ENCODE measurements at places on chromosomes 13 and 19.
A peak's percentile ranks its signal among the peaks of the same experiment; 100 is the strongest.

DNA sequence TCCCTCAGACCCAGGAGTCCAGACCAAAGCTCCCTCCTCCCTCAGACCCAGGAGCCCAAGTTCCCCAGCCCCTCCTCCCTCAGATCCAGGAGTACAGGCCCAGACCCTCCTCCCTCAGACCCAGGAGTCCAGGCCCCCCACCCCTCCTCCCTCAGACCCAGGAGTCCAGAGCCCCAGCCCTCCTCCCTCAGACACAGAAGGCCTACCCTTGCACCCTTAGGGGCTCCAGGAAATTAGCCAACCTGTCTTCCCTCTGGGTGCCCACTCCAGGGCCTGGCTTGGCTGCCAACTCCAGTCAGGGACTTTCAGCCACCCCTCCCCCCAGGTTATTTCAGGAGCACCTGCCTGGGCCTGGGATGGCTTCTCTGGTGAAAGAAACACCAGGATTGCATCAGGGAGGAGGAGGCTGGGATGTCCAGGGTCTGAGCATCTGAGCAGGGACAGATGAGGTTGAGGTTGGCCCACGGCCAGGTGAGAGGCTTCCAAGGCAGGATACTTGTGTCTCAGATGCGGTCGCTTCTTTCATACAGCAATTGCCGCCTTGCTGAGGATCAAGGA, at the start of gene FGF21:
Gene FGF21 (plus strand): TSS at position 441 of the 558 bp plus-strand sequence. CDS start 713 bp downstream, outside the sequence.
- no peak for DNase-seq

- DNase-seq = no peak
These were observed 86.5 kb downstream of the ATP11A start for GRCh38 chr13:112776354-112776753.

DNA sequence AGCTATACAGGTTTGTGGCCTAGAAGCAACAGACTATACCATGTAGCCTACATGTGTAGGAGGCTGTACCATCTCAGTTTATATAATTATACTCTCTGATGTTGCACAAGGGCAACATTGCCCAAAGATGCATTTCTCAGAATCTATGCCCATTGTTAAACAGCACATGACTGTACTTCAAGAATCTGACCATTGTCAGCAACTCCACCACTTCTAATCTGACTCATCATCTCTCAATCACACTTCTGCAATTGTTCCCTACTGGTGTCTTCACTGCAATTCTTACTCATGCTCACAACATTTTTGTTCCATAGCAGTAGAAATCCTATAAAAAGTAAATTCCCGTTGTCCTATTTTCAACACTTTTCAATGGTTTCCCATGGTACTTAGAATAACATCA, 63.9 kb upstream of the ATXN8OS start:
- DNase-seq = no peak

DNA sequence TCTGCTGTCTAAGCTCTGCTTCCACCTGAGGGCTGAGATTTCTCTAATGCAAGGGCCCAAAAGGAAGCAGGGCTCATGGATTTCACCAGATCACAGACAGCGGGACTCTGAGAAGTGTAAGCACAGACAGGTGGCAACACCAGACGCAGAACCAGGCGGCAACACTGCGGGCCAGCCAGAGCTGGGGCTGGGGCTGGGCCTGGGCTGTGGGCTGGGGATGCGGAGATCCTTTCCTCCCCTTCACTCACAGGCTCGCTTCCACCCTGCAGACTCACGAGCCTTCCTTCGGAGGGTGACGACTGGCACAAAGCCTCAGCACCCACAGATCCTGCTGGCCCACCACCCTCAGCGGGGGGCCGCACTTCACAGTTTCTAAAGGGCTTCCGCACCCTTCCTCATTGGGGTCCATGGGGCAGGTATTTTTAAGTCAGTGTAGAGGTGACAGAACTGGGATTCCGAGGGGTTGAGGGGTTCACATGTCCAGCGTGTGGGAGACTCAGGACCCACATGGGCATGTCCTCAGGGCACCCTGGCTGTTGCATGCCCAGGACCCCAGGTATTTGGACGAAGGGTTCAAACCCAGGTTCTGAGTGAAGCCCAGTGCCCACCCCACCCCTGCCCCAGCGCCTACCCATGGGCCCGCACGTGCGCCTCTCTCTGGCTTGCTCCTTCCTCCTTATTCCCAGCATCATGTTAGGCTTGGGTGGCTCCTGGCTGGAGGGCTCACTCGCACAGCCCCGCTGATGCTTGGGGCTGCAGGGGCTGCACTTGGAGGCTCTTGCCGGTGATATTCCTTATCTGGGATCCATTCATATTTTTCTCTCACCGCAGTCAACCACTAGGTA, 137.3 kb upstream of the GPR12 start:
- DNase-seq = no peak

DNA sequence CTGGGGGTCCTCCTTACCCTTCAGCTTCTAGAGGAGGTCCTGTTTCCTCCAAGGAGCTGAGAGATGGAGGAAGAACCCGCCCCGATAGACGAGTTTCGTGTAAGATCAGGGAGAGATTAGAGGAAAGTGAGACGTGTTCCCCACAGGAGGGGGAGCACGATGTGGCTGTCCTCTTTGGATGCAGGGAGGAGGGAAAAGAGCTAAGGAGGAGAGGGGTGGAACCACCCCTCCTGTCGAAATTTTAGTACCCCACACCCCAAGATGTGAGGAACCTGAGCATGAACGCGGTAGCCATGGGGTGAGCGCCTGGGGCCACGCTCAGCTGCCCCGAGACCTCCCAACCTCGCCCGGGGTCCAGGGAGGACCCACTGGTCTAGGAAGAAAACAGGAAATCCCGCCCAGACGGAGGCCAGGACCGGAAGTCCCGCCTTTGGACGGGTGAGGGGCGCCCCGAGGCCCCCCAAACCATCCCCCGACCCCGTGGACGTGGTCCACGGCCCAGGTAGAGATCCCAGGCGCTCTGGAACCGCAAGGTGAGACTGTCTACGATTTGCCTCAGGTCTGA, 1.2 kb downstream of the AKT1S1 start:
- DNase-seq = peak; percentile 58

GRCh38 chr13:78662467-78662866, 3.5 kb upstream of the OBI1 start:
- DNase-seq = no peak

- no peak for DNase-seq
These were observed 19.0 kb downstream of the ZNF790 start for GRCh38 chr19:36819130-36819630.

- no peak for DNase-seq
These were observed 316.8 kb downstream of the ATP8A2 start for GRCh38 chr13:25688536-25688935.

- no peak for DNase-seq
These were observed 24.3 kb downstream of the LAIR2 start for GRCh38 chr19:54526972-54527371.

DNA sequence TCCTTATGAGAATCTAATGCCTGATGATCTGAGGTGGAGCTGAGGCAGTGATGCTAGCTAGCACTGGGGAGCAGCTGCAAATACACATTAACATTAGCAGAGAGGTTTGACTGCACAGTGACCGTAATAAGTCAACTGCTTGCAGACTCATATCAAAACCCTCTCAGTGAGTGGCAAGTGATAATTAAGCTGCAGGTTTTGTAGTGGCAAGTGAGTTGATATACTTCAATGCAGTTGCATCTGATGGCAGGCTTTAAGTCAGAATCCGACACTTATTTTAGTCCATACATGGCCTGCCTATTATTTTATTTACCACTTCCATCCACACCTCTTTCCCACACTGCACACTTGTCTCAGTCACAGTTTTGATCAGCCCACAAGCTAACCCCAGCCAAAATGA, 209.2 kb upstream of the IRS2 start:
- DNase-seq = no peak

DNA sequence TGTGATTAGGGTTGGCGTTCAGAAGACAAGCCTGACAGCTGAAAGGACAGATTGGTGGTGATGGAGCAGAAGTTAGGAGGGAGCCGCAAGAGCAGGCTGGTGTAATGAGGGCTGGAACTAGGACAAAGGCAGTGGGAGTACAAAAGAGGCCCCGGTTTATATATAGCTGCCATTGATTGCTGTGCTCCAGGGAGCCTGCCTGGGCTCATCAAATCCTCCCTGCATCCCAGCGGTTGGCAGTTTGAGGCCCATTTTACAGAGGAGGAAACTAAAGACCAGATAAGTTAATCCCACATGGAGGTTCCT, 123.7 kb downstream of the CACNA1A start:
- no peak for DNase-seq

- DNase-seq = no peak
These were observed 709.3 kb upstream of the KLHL1 start for GRCh38 chr13:70817576-70817975.

GRCh38 chr19:2574478-2574931, 98.6 kb downstream of the GADD45B start:
- no peak for DNase-seq

DNA sequence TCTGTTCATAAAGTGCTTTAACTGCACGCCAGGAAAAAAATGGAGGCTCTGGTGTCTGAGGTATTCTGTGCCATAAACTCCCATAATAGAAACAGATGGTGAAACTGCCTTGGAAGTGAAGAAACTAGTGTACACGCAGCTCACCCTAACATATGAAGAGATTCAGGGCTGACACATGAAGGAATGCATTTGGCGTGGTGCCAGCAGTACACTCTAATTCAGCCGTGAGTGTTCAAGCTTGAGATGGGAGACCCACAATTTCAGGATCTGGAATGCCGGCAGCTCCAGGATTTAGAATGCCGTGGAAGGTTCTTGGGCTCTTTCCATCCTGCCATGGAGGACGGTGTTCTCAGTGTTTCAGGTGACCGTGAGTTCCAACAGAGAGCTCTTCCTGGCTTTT, 478.4 kb downstream of the TSHZ3 start:
- no peak for DNase-seq

DNA sequence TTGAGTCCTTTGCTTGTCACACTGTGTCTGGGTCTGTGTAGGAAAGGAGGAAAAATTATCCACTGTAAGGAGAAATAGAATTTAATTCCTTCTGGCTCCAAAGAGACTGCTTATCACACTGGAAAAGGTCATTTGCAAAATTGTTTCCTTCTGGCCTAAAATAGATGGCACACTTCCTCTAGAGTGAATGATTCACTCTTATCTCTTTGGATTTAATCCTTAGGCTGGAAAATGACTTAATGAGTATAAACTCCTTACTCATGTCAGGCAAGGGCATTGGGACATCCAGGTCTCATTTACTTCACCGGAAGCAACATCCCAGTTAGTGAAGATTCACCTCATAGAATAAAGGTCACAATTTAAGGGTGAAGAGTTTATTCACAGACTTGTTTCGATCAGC, 293.6 kb downstream of the OXGR1 start:
- DNase-seq = no peak

DNA sequence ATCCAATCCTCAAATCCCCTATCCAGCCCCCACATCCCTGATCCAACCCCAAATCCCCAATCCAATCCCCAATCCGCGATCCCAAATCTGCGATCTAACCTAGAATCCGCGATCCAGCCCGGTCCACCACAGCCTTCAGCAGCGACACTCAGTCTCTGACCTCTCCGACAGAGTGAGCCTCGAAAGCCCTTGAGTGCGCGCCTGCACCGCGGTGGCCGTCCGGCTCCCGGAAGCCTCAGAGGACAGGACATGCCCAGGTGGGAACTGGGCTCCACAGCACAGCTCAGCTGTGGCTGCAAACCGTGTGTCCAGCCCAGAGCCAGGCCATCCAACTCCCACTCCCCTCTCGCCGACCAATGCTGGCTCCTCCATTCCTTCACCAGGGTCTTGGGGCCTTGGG, 48.8 kb upstream of the C1QTNF9B start:
- no peak for DNase-seq

GRCh38 chr13:97058926-97059325, 64.7 kb upstream of the OXGR1 start:
- DNase-seq = no peak

DNA sequence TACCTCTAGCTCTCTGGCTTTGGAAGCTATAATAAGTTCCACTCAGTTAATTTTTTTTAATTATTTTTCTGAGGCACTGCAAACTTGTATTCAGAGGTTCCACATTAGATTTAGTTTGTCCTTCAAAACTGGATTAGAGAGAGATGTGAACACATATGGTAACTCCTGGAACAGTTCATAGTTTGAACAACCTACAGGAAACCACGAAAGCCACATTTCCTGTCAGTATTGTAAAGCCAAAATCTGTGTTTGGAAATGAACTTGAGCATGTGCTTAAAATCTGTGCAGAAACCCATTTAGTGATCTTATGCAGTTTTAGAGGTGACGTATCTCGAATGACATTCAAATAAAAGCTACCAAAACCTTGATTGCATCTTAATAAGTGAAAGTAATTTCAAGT, 1952.0 kb downstream of the OLFM4 start:
- no peak for DNase-seq

- no peak for DNase-seq
These were observed 92.8 kb upstream of the FARP1 start for GRCh38 chr13:98050041-98050466.

DNA sequence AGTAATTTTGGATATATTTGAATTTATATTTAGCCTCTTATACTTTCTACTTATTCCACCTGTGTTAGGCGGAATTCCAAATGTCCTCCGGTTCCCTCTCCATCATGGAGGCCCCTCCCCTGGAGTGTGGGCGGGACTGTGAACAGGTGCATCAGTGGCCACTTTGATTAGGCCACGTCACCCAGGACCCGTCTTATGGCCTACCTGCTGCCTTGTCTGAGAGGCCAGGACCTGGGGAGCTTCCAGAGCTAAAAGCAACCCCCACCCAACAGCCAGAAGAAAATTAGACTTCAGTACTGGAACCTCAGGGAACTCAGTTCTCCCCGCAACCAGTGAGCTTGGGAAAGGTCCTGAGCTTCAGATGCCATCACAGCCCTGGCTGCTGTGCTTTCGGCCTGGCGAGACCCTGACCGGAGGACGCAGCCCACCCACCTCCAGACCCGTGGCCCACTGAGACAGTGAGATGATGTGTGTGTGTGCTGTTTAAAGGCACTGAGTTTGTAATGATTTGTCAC, 200.2 kb upstream of the SOX1 start:
- DNase-seq = no peak

GRCh38 chr19:6801485-6802086, 29.1 kb downstream of the VAV1 start:
- peak; percentile 77 for DNase-seq

GRCh38 chr13:40503966-40504591, 162.4 kb downstream of the FOXO1 start:
- DNase-seq = no peak

- DNase-seq = no peak
These were observed 1.1 kb downstream of the WTIP start for GRCh38 chr19:34482380-34483250.

- no peak for DNase-seq
These were observed 8.1 kb downstream of the RPS9 start for GRCh38 chr19:54208784-54209057.

- no peak for DNase-seq
These were observed 16.1 kb upstream of the AKAP11 start for GRCh38 chr13:42255886-42256285.

Data from activated CD4-positive, alpha-beta T cell treated with anti-CD3 and anti-CD28 coated beads for 4 hours (primary cell).